ENCODE measurements at places on chromosomes 4 and X.

DNA sequence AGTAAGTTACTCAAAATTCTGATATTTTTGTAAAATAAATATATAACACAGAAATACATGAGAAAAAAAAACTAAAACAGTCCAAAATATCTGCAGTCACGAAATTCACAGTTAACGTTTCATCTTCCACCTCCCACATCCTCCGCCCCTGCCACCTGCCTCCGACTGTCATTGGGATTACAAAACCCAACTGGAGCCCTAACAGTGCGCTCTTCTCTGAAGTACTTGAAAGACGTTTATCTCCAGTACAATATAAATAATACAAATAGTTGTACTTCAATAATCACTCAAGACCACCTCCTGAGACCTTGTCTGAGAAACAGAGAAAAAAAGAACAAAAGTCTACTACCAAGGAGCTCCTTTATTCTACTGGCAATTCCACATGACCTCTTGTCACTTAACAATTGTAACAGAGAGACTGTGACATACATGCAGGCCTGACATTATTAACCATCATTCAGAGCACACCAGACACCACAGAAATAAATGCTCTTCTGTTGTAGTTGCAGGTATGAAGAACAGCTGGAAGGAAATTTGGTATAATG, 280.6 kb downstream of the PPP3CA start:
- peaks cover 7% of the 10 kb centered on the region for H3K4me1 ChIP-seq
- no peak overlapping the region for H3K27ac ChIP-seq
- H3K4me3 ChIP-seq: no peak overlapping the region
- H3K36me3 ChIP-seq: peaks cover 15% of the 10 kb centered on the region

DNA sequence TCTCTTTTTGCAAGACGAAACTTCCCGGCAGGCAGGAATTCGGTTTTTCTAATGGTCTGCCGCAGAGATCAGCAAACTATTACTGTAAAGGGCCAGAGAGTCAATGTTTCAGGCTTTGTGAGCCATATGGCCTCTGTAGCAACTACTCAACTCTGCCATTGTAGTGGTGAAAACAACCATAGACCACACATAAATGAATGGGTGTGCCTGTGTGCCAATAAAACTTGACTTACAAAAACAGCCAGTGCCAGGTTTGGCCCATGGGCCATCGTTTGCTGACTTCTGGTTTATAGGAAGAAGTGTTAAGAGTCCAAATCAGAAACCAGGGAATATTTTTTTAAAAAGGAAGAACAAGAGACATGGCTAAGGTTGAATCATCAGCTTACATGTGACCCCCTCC, 163.0 kb downstream of the SH3KBP1 start:
- no peaks in the 10 kb centered on the region for H3K27me3 ChIP-seq
- H3K4me3 ChIP-seq: no peak overlapping the region
- peaks cover 21% of the 10 kb centered on the region for H3K4me1 ChIP-seq
- H3K36me3 ChIP-seq: peaks cover 9% of the 10 kb centered on the region

DNA sequence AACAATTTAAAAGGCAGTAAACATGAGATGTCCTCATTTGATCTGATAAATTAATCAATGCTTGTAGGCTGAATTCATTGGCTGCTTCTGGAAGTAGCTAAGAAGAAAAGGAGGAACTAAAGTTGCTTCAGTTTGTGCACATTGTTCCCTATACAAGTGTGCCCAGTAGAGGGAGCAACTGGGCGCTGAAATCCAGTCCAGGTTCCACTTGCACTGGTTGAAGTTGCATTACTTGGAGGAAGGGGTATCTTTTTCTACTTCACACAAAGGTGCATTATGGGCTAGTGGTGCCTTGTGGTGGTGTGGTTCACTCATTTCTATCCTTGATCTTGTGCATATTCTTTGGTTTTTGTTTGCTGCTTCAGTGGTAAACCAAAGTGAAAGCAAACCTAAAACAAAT, 67.9 kb upstream of the SOX3 start:
- no peaks in the 10 kb centered on the region for H3K36me3 ChIP-seq
- no peak overlapping the region for H3K27ac ChIP-seq
- H3K4me1 ChIP-seq: no peaks in the 10 kb centered on the region
- no peak for ATAC-seq

DNA sequence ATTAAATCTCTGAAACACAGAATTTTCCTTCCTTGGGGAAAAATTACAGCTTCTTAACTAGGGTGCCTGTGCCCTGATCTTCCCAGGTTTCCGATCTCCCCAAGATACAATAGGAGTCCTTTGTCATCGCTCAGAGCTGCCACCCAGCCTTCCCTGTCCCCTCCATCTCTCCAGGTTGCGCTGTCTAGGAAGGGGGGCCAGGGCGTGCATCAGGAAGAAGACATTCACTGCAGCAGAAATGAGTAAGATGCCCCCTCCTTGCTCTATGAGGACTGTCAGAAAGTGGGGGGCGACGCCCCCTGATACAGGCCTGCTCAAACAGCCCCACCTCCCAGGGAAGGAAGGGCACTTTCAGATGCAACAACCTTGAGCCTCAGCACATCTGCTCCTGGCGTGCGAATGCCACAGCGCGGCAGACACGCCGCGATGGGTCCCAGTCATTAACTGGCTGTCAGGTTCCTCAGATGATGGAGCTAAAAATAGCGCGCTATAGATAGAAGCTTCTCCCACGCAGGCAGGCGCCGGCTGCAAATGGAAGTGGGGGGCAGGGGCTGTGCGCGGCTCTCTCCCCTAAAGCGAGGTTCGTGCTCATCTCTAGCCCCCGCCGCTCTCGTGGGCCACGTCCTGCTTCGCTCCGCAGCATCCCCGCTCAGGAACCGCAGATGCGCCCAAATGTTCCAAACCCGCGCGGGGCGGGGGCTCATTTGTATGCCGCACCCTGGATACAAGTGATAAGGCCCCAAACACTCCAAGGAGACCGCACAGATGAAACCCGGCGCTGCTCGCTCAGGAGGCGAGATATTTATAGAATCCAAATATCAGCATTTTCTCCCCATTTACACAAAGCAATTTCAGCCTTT, 57.6 kb upstream of the LGI2 start:
- H3K27me3 ChIP-seq: peaks cover 66% of the 10 kb centered on the region
- H3K27ac ChIP-seq: peak overlapping the region; percentile 1
- H3K36me3 ChIP-seq: no peaks in the 10 kb centered on the region
- no peak overlapping the region for H3K4me3 ChIP-seq
- ATAC-seq: peak; percentile 71
- H3K4me1 ChIP-seq: peaks cover 15% of the 10 kb centered on the region

Measured in stimulated activated memory B cell treated with anti-CD40 and anti-IgM and Interleukin-4, amounts not matched to agents 10 μg/mL and 1 μg/mL and 100 μg/mL, for 72 hours (primary cell).